ENCODE measurements at places on chromosomes 11 and 22. TPM values are rescaled to one million over a fixed set of nuclear protein-coding genes. Genes with fewer than 3 reads are reported as not detected.
A peak's percentile ranks its signal among the peaks of the same experiment; 100 is the strongest.

- no peak for DNase-seq
These were observed 132.3 kb downstream of the DYNC2H1 start for GRCh38 chr11:103241574-103241973.

- DNase-seq = no peak
These were observed 29.8 kb downstream of the DUSP8 start for GRCh38 chr11:1542267-1542666.

Gene VPS51
- total RNA-seq = 92.2 TPM

DNA sequence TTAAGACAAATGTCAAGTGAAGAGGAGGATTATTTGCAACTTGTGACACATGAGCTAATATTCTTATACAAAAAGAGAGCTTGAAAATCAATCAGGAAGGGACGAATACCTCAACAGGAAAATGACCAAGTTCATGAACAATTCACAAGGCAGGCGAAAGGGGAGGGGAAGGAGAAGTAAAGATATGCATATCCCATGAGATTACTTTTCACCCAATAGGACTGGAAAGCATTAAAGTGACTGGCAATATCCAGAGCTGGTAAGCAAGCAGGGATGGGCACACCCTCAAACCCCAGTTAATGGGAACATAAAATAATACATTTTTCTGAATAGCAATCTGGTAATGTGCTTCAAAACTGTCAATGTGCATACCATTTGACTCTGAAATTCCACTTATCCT is 129.5 kb downstream of the SLC1A2 start:
- DNase-seq = no peak

- DNase-seq = peak; percentile 36
These were observed 571 bp downstream of the FAR1 start for GRCh38 chr11:13668957-13669521.

DNA sequence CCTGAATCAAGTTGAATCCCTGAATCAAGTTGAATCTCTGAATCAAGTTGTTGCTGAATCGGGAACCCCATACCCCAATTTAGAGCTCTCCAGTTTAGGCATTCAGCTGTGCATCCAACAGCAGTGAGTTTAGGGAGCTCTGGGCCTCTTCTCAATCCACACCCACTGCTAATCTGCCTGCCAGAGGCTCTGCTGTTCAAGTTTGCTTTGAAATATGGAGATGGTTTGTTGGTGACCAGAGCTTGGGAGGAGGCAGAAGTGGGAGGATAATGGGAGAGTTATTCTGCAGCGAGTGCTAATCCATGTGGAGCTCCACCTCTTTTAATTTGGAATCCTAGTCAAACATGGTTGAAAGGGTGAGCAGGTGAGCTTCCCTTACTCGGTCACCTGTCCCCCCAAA is 22.4 kb downstream of the EHF start:
- DNase-seq = no peak

DNA sequence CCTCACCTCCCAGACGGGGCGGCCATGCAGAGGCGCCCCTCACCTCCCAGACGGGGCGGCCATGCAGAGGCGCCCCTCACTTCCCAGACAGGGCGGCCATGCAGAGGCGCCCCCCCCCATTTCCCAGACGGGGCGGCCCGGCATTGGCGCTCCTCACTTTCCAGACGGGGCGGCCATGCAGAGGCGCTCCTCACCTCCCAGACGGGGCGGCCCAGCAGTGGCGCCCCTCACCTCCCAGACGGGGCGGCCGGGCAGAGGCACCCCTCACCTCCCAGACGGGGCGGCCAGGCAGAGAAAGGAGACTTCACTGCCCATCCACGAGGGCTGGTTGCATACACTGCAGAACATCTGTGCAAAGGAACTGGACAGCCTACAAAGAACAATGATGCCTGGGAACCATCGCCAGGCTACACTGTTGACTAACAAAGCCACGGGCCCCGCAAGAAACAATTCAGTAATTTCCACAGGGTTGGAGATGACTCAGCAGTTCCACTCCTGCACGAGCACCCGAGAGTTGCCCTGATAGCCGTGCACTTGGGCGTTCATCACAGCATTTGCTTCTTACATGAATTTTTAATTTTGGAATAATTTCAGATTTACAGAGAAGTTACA is 58.7 kb downstream of the CTTN start:
- no peak for DNase-seq

GRCh38 chr11:84142411-84142810 is 856.2 kb upstream of the CCDC90B start:
- DNase-seq = no peak

DNA sequence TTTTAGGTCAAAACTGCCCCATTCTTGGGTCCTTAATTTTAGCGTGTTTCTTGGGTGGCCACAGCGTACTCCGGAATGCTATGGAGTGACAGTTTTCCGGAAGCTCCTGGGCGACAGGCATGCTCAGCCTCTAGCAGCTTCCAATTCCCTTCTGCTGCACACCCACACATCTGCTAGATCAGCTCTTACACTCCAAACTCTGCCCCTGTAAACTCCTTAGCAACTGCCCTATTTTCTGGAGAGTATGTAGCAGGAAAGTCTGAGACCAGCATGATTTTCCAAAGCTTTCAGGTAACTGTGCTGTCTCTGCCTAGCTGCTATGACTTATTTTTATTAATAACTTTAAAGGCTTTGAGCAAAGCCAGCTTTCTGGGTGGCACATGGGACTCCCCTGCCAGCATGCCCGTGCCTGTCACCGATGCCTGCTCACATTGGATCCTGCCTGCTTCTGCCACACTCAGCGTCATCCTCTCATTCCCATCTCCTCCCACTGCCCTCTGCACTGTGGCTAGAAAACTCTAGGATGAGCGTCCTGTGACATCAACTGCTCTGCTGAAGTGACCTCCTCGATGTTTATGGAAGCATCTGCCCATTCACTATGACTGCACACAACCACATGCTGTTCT is 17.3 kb downstream of the TOLLIP start:
- DNase-seq = no peak

GRCh38 chr11:62001450-62002191 is 34.2 kb upstream of the FTH1 start:
- no peak for DNase-seq

GRCh38 chr11:35106595-35106994 is 32.4 kb upstream of the CD44 start:
- no peak for DNase-seq

GRCh38 chr22:50186181-50186714 is 535 bp downstream of the TRABD start:
- no peak for DNase-seq

Gene SLC25A45
- 5.0 TPM for total RNA-seq

Gene RASD2
- total RNA-seq = 5.0 TPM

Gene TREH
- not detected for total RNA-seq

DNA sequence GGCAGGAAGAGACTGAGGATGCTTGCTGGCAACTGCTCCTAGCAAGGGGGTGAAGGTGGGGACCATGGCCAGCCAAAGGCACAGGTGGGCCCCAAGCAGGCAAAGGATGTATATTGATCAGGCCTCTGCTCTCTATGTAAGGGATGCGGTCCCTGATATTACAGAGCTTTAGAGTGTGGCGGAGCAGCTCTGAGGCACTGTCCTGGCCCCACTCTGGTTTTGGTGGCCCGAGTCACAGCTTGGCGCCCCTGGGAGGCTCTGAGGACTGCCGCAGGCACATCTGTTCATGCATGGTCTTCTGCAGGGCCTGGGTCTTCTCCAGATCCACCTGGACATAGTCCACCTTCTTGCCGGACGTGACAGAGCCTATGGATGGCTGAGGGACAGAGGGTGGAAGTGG is 45.5 kb downstream of the GAB4 start:
- DNase-seq = no peak

DNA sequence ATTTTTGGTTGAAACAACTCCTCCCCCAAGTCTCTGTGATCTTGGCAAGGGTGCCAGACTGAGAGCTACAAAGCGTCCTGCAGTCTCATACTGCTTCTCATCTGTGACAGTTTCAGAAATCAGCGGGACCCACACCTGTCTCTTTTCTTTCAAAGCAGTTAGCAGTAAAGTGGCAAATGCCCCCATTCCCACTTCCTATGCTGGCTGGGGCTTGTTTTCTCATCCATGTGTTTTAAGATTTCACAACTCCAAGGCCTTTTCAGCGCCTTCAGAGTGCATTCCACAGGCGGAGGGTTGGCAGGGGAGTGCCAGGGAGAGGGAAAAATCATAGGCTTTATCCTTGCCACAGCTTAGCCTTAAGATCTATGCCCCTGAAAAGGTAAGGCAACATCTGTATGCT is 493.5 kb downstream of the OPCML start:
- no peak for DNase-seq

Gene CRYAB
- 6,704 TPM for total RNA-seq

GRCh38 chr22:49993649-49994360 is 18.8 kb downstream of the IL17REL start:
- DNase-seq = no peak

DNA sequence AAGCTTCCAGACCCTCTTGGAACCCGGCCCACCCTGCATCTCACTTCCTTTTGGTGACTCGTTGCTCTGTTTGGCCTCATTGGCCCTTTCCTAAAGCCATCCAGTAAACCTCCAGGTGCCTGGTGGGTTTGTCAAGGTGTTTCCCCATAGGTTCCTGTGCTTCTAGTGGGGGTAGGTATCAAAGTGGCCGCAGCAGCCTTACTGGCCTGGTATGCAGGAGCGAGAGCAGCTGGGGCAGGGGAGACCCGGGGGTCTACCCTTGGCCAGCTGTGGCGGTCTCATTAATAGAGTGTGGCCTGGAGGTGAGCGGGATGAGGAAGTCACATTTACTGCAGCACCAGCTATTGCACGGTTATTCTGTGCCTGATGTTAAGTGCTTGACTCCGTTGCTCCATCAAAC is 4.1 kb downstream of the APOA4 start:
- no peak for DNase-seq

GRCh38 chr11:130383344-130384211 is 44.8 kb downstream of the ADAMTS8 start:
- DNase-seq = no peak

DNA sequence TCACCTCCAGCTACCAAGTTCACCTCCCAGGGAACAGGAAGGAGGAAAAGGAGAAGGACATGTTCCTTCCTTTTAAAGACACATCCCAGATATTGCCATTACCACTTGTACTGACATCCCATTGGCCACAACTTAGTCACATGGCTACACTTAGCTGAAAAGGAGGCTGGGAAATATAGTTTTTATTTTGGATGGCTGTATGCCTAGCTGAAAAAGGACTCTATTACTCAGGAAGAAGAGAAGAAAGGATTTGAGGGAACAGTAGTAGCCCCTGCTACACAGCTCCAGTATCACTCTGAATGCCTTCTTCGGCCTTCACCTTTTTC is 2.1 kb upstream of the APOA5 start:
- DNase-seq = no peak

Gene ANO3
- not detected for total RNA-seq

- no peak for DNase-seq
These were observed 333.7 kb downstream of the FAT3 start for GRCh38 chr11:92558323-92558722.

DNA sequence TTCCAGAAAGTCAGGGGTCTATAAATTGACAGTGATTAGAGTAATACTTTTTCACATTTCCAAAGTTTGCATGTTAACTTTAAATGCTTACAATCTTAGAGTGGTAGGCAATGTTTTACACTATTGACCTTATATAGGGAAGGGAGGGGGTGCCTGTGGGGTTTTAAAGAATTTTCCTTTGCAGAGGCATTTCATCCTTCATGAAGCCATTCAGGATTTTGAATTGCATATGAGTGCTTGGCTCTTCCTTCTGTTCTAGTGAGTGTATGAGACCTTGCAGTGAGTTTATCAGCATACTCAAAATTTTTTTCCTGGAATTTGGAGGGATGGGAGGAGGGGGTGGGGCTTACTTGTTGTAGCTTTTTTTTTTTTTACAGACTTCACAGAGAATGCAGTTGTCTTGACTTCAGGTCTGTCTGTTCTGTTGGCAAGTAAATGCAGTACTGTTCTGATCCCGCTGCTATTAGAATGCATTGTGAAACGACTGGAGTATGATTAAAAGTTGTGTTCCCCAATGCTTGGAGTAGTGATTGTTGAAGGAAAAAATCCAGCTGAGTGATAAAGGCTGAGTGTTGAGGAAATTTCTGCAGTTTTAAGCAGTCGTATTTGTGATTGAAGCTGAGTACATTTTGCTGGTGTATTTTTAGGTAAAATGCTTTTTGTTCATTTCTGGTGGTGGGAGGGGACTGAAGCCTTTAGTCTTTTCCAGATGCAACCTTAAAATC is 5.3 kb downstream of the MALAT1 start:
- DNase-seq = no peak

Gene PHLDA2
- not detected for total RNA-seq

Gene CSNK2A3
- total RNA-seq = 1.4 TPM

- DNase-seq = no peak
These were observed 42.9 kb downstream of the IGF2 start for GRCh38 chr11:2096011-2096918.

Gene ACRV1
- not detected for total RNA-seq

DNA sequence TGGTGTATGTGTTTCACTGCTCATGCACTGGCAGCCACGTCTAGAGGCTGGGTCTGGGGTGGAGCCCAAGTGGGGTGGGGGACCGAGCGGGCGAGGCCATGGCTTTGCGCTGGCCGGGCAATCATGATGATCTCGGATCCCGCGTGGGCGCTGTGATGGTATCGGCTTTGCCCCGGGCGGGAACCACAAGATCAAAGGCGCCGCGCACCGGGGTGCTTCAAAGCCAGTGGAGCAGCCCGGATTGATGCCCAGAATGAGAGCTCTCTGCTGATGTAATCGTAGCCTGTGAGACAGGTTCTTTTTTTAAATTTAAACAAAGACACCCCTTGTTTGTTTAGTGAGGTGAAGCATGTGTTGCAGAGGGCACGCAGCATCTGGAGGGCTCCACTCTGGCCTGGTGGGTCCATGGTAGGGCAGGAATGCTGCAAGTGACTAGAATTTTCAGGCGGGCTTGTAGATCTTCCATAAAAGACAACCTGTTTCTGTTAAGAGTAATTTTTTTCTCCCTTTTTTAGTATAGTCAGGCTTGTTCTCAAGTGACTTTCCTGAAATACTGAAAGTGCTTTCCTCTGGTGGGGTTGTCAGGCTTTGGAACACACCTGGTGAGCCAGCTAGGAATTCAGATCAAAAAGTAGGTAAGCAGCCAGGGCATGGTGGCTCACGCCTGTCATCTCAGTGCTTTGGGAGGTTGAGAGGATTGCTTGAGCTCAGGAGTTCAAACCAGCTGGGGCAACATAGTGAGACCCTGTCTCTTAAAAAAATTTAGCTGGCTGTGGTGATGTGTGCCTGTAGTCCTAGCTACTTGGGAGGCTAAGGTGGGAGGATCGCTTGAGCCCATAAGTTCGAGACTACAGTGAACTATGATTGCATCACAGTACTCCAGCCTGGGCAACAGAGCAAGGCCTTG is 40.7 kb downstream of the ZNRF3 start:
- no peak for DNase-seq

- no peak for DNase-seq
These were observed 347.9 kb upstream of the NCAM1 start for GRCh38 chr11:112613051-112613972.

Gene DUSP8
- 15.3 TPM for total RNA-seq

DNA sequence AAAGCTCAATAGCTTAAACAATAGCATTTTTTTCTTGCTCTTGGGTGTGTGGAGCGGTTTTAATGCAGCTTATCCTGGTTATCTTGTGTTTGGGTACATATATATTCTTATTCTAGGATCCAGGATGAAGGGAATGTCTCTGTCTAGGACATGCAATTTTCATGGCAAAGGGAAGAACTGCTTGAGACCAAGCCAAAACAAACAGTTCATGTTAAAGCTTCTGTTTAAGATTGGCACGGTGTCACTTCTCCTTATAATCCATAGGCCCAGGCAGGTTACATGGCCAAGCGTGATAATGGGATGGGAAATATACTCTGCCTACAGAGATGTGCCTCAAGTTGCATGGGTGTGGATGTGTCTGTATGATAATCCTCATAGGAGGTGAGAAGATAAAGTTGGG is 177.1 kb upstream of the PGR start:
- DNase-seq = no peak

GRCh38 chr11:15101072-15101709 is 13.5 kb upstream of the INSC start:
- DNase-seq = peak; percentile 34

Gene CRYBA4
- not detected for total RNA-seq

Measured in left ventricle myocardium inferior (tissue), 1 donor.